ENCODE measurements at places on chromosomes 16 and 17.

GRCh38 chr16:69934751-69935150, 16.4 kb upstream of the CLEC18A start:
- no peak for DNase-seq

GRCh38 chr17:1783834-1784611, 22.2 kb downstream of the SERPINF1 start:
- no peak for DNase-seq

- DNase-seq = no peak
Observed at GRCh38 chr17:80265205-80266068, 4.8 kb downstream of the RNF213 start.

DNA sequence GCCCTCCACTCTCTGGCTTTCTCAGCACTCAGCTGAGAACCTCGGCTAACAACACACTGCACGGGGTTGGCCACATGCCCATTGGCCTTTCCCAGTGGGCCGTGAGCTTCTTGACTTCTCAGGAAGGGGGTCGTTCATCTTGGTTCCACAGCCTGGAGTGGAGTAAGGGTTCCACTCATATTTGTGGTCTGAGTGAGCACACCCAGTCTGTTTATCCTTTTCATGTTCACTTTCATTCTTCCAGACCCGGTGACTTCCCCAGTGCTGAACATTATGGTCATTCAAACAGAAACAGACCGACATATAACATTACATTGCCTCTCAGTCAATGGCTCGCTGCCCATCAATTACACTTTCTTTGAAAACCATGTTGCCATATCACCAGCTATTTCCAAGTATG, 8.2 kb downstream of the MILR1 start:
- no peak for DNase-seq

DNA sequence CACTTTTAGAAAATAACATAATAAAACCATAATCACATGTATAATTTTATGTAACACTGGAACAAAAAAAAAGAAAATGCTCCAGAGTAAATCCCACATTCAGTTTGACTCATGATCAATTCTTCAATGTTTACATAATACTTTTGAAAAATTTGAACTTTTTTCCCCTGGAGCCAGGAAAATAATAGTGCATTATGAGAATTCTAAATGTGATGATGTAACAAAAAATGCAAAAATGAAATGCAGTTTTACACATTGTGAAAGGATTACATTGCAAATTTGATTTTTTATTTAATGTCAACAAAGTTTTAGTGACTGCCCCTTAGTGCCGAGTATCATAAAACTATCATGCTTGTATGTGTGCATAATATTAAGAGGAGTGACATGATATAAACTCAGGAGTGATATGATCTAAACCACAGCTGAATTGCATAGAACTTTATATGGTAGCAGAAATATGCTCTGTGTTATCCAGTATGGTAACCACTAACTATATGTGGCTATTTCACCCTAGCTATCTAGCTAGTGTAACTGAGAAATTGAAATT, 238.2 kb downstream of the CDH8 start:
- DNase-seq = no peak

GRCh38 chr16:22186517-22186916, 19.6 kb upstream of the EEF2K start:
- DNase-seq = no peak

GRCh38 chr17:35170968-35171771, 23.0 kb downstream of the SLC35G3 start:
- DNase-seq = no peak

DNA sequence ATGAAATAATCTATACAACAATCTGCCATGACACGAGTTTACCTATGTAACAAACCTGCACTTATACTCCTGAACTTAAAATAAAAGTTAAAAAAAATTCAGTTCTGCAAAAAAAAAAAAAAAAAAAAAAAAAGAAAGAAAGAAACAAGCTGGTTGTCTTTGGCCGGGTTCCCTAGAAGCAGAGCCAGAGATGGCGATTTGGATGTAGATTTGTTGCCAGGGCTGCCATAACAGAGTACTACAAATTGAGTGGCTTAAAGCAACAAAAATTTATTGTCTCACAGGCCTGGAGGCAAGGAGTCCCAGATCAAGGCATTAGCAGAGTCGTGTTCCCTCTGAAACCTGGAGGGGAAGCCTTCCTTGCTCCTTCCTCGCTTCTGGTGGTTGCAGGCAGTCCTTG, 20.4 kb downstream of the SYT17 start:
- DNase-seq = no peak

GRCh38 chr17:52536489-52536888, 378.0 kb upstream of the CA10 start:
- DNase-seq = no peak

GRCh38 chr16:87048730-87049115, 268.5 kb downstream of the C16orf95 start:
- DNase-seq = no peak

DNA sequence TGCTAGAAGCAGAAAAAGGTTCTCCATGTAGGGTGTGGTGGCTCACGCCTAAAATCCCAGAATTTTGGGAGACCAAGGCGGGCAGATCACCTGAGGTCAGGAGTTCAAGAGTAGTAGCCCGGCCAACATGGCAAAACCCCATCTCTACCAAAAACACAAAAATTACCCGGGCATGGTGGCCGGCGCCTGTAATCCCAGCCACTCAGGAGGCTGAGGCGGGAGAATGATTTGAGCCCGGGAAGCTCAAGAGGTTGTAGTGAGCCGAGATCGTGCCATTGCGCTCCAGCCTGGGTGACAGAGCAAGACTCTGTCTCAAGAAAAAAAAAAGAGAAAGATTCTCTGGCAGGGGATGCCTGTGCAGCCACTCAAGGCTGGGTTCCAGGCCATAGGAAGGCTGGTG, 54.2 kb downstream of the PITPNM3 start:
- DNase-seq = no peak

- peak; percentile 4 for DNase-seq
Observed at GRCh38 chr16:49158029-49158642, 123.5 kb downstream of the CBLN1 start.

GRCh38 chr17:40103688-40104087, 3.3 kb upstream of the NR1D1 start:
- no peak for DNase-seq

GRCh38 chr17:78428836-78429617, 50.6 kb downstream of the PGS1 start:
- DNase-seq = no peak

DNA sequence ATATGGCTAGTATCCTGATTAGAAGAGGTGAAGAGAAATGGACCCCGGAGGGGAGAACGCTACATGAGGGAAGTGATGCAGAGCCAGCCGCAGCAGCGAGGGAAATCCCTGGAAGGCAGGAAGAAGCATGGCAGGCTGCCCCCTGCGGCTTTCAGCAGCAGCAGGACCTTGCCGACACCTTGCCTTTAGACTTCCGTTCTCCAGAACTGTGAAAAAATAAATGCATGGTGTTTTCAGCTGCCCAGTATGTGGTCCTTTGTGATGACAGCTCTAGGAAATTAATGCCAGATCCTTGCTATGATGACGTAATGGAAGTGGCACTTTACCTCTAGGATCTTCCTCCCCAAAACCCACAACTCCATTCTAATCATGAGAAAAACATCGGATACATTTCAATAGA, 9.7 kb upstream of the ZFP1 start:
- no peak for DNase-seq

- DNase-seq = no peak
Observed at GRCh38 chr17:78418326-78419026, 40.0 kb downstream of the PGS1 start.

DNA sequence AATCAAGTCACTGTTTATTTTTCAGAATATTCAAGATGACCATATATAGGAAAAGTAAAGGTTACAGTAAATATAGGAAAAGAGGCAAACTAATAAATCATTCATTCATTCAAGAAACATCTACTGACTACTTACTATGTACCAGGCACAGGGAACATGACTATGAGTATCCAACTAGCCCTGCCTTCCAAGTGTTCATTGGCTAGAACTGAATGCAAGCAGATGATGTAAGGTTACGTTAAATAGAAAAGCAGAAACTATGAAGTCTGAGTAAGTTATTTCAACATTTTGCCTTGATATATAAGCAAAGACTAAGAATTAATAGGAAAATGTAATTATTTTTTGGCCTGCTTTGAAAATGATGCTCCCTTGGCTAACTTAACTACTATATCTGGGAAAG, 36.7 kb downstream of the SPAG9 start:
- DNase-seq = no peak

DNA sequence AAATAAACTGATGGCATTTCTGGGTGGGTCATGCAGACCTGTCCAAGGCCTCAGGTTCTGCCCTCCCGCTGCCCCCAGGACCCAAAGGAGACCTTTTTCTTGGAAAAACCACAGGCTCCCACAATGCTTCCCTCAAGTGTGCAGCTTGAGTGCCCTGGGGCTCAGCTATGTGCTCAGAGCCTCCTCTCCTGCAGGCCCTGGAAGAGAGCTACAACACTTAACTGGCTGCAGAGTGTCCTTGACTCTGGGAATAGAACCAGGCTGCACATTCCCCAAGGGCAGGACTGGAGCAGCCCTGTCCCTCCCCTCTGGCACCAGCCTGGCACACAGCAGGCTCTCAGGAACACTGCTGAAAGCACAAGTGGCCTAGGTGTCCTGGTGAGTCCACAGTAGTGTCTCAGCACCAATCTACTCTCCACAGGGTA, 4.8 kb upstream of the SREBF1 start:
- no peak for DNase-seq

DNA sequence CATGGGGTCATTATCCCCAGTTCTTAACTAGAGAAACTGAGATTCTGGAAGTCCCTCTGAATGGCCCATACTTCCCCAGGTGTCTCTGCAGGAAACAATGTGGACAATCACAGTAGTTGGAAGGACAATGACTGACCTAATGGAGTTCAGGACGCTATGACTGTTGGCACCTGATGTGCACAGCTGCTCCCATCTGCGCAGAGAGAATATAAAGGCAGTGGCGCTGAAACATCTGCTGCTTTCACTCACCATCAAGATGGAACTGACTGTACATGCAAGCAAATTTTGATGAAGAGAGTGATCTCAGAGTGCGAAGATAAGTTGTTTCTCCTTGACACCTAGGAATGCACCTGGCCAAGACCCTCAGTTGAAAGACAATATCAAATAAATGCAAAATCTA, 395.7 kb upstream of the ASIC2 start:
- no peak for DNase-seq

DNA sequence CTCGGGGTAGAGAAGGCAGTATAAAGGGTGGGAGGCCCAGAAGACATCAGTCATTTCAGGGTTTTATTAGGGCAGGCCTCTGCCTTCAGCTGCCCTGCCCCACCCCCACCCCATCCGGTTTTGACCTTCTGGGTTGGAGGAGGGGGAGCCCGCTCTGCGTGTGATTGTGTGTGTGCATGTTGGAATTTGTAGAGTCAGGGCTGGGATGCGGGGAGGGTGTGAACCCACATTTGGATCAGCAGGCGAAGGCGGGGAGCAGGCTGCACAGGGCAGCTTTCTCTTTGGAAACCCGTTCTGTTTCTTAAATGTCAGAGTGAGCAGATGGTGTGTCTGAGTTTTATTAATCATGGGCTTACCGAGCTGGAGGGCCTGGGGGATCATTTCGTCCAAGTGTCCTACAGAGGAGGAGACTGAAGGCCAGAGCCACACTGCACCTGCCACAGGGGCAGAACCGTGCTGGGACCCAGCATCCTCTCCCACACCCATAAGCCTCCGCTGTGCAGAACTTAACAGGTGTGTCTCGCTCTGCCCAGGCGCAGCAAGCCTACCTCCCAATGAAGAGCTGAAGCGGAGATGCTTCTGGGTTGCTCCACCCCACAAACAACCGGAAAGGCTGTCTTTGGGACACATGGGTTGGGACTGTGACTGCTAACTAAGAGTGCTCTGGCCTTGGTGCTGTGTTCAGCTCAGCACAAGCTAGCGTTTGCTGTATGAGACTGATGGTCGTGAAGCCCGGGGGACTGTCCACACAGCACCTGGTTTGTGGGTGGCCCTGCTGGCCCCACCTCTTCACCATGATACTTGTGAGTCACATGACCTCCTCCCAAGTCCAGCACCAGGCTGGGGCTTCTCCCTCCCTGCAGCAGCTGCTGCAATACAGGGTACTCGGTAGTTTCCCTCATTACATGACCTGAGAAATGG, 70.9 kb upstream of the GSE1 start:
- DNase-seq = no peak

- DNase-seq = peak; percentile 38
Observed at GRCh38 chr17:36591434-36592315, at the start of gene DHRS11. Gene DHRS11, plus strand, starts transcription at chr17:36591879. Its CDS starts 131 bp downstream, at chr17:36592010.

DNA sequence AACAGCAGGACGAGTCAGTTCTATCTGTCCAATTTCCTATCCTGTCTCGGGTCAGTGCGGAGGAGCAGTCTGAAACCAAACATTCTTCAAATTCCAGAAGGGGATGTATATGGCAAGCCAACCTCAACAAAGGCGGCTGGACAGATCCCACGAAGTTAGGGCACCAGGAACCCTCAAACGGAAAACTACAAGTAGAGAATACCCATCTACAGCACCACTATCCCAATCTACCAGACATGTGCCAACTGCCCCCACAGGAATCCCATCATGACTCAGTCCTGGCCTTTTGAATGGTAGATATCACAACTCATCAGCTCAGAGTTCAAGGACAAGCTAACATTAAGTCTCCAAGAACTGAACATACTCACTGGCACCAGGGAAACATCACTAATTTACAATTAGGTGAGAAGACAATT, 2.3 kb downstream of the NAT9 start:
- no peak for DNase-seq

GRCh38 chr17:222172-222571, 40.7 kb upstream of the DOC2B start:
- no peak for DNase-seq

DNA sequence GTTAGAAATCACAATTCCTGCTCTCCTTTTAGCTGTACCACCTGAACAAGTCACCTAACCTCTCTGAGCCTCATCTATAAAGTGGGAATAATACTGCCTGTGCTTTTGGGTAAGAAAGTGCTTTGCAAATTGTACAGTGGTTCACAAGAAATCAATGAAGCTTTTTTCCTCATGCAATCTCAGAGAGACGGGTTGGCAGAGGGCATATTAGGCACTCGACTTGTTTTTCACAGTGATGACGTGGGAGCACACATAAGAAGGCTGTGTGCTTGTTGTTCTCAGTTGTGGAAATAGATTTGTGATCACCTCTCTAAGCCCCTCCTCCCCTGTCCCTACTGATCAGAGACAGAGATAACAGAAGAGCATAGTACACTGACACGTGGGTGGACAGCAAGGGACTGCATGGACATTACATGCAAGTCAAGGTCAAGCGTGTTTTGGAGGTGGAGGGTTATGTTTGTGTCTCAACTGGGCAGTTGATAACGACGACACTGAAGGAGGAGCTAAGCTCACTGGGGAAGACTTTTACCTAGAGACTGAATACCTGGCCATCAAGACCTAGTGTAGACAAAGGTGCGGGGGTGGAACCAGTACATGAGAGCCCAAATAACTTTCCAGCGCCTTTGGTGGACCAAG, 1.7 kb upstream of the GPT2 start:
- DNase-seq = no peak

GRCh38 chr16:56684256-56684925, 2.1 kb downstream of the MT1X start:
- DNase-seq = no peak

GRCh38 chr17:79183293-79184158, 108.9 kb downstream of the ENGASE start:
- DNase-seq = peak; percentile 23
